Kidney epithelial cell (primary cell): ENCODE measurements at places on chromosomes 12 and 14. TPM values are rescaled to one million over a fixed set of nuclear protein-coding genes. Genes with fewer than 3 reads are reported as not detected.
A peak's percentile ranks its signal among the peaks of the same experiment; 100 is the strongest.

DNA sequence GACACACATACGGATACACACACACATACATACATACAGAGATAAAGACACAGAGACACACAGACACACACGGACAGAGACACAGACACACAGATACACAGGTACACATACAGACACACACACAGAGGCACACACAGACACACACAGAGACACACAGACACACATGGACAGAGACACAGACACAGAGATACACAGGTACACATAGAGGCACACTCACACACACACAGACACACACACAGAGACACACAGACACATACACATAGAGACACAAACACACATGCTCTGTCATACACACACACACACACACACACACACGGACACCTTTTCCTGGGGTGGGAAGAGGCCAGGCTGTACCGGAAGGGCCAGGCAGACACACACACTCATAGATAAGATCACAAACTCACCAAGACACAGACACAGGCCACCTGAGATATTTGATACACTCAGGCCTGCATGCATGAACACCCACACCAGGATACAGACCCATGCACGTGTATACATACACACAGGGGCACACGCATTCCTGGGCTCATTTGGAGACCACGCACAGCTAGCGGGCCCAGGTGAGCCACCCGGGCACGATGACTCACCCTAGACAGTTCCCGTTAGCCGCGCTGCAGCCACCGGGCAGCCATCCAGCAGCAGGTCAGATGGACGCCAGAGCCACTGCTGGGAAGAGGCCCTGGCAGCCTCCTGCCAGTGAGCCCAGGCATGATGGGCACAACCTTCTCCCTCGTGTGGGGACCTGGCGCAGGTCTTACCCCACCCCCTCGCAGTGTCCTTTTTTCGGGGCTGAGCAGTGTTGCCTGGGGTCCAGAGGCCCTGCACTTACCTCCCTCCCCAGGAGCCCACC, 1.8 kb upstream of the AHNAK2 start:
- no peak for DNase-seq

GRCh38 chr14:32006263-32007110, 70.6 kb upstream of the ARHGAP5 start:
- peak; percentile 98 for DNase-seq

MMAB gene
- total RNA-seq = 39.8 and 48.1 TPM in 2 replicates

CLEC4A gene
- total RNA-seq = 0.50 and 0.62 TPM in 2 replicates

TSPAN8 gene
- total RNA-seq = 0.42 and 0.89 TPM in 2 replicates

DNA sequence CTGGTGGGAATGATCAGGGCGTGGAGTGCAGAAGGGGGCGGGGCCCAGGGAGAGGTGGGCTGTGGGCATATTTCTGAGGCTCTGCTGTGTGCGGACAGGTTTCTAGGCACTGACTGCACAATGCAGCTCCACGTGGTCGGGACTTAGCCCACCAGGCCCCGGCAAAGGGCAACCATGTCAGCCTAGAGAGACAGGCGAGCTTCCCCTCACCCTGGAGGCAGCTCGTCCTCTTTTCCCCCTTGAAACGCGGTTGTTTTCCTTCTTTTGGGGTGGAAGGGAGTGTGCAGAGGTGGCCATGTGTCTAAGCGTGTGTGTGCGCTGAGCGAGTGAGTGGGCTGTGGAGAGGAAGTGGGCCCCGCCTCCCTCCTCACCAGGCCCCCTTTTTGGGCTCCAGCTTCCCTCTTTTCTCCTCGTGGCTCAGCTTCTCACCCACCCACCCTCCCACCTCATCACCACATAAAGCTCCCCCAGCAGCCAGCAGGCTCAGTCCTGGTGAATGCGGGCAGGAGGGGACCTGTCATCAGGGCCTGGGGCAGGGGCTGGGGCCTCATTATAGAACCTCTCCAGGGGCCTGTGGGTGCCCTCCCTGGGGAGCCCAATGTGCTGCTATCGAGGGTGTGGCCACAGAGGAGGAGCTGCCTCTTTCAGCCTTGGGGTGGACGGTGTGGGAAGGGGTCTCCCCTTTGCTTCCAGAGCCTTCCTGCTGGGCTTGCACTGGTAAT, 22.0 kb downstream of the LRTM2 start:
- DNase-seq = no peak

GPATCH2L gene
- 76.7 and 83.3 TPM in 2 replicates for total RNA-seq

RASSF8 gene
- total RNA-seq = 27.1 and 35.3 TPM in 2 replicates

CDH24 gene
- total RNA-seq = 5.9 and 7.0 TPM in 2 replicates

CIT gene
- 4.3 and 4.5 TPM in 2 replicates for total RNA-seq

PPP1R36 gene
- 0.75 and 1.2 TPM in 2 replicates for total RNA-seq

- no peak for DNase-seq
These were observed 45.0 kb upstream of the AMN1 start for GRCh38 chr12:31773867-31774266.

- no peak for DNase-seq
These were observed 199.9 kb downstream of the CCDC91 start for GRCh38 chr12:28390206-28390605.

- peak; percentile 10 for DNase-seq
These were observed 165.8 kb upstream of the SYT1 start for GRCh38 chr12:78698747-78699146.

GRCh38 chr14:78074561-78074960, 95.6 kb upstream of the NRXN3 start:
- DNase-seq = no peak

DNA sequence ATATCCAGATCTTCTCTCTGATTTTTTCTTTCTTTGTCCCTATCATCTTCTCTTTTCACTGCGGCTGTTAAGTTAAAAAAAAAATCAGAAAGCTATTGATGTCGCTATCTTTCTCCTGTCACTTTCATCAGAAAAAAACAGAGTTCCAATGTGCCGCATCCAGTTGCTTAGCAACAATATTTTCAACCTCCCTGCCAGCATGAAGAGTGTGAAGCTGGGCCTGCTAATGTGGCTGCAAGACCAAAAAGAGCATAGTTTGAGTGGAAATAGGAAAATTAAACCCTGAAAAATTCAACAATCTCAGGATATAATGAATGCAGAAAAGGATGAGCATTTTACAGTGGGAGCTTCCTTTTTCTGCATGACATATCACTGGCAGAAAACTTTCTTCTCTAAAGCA, 1025.4 kb upstream of the LRFN5 start:
- no peak for DNase-seq

GRCh38 chr12:57240926-57241401, 10.0 kb downstream of the STAC3 start:
- DNase-seq = no peak

LBHD2 gene
- total RNA-seq = not detected in 2 replicates

SERPINA10 gene
- total RNA-seq = not detected in 2 replicates

GRCh38 chr12:124582108-124582424, 14.7 kb upstream of the NCOR2 start:
- DNase-seq = no peak

DNA sequence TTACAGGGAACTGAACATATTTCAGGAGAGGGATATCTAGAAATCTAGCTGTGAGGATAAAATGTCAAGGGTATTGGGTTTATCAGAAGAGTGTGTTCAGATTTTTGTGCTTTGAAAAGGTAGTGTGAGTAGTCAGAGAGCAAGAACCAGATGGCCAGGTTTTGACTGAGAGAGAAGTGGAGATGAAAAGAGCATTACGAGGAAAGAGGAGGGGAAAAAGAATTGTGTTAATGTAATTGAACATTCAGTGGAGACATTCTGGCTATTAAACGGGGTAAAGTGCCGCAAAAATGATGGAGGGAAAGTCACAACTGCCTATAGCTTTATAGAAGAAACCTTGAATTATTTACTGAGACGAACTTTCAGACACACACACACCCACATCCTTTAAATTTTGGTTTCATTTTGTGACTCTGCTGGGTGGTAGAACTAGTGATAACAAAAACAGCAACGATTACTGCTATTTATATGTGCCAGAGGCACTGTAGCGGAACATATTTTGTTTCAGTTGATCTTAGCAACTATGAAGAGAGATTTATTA, 213.6 kb downstream of the ERC1 start:
- DNase-seq = no peak

DNA sequence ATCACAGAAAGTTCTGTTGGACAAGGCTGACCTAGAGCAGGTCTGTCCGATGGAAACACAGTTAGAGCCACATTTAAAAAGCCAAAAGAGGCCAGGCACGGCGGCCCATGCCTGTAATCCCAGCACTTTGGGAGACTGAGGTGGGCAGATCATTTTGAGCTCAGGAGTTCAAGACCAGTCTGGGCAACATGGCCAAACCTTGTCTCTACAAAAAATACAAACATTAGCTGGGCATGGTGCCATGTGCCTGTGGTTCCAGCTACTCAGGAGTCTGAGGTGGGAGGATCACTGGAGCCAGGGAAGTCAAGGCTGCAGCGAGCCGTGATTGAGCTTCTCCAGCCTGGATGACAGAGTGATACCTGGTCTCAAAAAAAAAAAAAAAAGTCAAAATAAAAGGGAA, 14.9 kb downstream of the UBE3B start:
- DNase-seq = no peak

- no peak for DNase-seq
These were observed 15.3 kb upstream of the PIK3C2G start for GRCh38 chr12:18246066-18246465.

- no peak for DNase-seq
These were observed 161.6 kb downstream of the SLC41A2 start for GRCh38 chr12:104796475-104796862.

KRT79 gene
- total RNA-seq = not detected in 2 replicates

- DNase-seq = no peak
These were observed 49.4 kb downstream of the TPCN1 start for GRCh38 chr12:113270709-113271009.

GRCh38 chr12:11307143-11307542, 3.1 kb downstream of the PRB4 start:
- no peak for DNase-seq

DNA sequence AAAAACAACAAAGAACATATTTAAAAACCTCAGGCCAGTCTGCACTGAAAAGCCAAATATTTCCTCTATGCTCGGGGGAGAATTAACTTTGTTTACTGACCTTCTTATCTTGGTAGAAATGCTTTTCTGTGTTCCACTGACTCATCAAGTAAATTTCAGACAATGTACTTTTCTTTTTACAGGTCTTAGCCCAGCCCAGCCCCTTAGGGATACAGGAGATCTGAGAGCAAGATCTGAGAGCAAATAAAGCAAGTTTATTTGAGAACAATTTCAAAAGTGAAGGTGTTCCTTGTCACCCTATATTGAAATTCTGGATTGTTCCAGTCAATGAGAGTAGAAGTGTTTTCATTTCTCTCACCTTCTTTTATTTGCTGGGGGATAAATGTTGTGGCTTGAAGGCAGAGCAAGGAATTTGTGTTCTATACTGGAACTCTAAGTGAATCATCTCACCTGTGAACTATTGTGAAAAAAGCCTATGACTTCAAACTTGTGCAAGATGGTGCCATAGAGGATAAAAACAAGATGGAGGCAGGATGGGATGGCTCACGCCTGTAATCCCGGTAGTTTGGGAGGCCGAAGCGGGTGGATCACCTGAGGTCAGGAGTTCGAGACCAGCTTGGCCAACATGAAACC, 7.9 kb upstream of the GPRC5A start:
- DNase-seq = no peak

DNA sequence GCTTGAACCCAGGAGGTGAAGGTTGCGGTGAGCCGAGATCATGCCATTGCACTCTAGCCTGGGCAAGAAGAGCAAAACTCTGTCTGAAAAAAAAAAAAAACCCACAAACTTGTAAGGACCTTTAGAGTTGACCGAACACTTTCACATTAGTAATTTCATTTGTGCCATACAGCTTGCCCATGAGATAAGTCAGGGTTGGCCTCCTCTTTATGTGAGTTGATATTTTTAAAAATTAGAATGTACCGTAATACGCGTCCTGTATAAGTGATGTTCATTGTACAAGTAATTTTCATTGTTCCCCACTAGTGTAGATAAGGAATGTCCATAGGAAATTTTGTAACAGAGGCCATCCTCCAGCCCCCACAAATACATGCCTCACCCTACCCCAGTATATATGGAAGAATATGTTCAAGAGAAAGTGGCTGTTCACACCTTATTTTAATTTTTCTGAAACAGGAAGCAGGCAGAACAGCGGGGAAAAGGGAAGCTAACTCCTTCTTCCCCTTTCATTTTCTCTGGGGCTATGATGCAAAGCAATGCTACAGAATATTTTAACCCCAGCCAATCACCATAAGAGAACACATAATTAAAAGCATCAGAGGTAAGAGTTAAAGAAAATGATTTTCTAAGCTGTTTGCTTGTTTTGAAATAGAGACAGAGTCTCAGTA, 31.9 kb upstream of the HIF1A start:
- DNase-seq = no peak

CLEC6A gene
- total RNA-seq = not detected in 2 replicates

PSME2 gene
- 110 and 115 TPM in 2 replicates for total RNA-seq

GRCh38 chr12:3132636-3133404, 55.6 kb downstream of the TSPAN9 start:
- no peak for DNase-seq

DNA sequence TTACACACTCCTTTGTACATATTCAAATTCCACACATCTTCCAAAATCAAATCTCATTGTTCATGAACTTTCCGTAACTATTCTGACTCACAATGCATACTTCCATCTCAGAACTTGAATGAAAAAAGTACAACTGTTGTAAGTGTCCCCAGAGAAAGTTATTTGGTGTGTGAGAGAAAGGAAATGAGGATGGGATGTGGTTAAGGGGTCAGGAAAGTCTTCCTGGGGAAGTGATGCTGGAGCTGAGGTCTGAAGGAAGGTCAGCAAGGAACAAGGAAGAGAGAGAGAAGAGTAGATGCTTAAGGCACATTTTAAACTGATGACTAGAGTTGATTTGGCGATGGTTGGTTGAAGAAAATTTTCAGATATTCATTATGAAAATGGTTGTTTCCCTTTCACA, 340.0 kb upstream of the STXBP6 start:
- no peak for DNase-seq

- DNase-seq = no peak
These were observed 291.9 kb downstream of the FUT8 start for GRCh38 chr14:65704437-65704836.

TMPRSS12 gene
- not detected in 2 replicates for total RNA-seq

DCP1B gene
- 22.4 and 22.9 TPM in 2 replicates for total RNA-seq

RNASE1 gene
- not detected in 2 replicates for total RNA-seq

DNA sequence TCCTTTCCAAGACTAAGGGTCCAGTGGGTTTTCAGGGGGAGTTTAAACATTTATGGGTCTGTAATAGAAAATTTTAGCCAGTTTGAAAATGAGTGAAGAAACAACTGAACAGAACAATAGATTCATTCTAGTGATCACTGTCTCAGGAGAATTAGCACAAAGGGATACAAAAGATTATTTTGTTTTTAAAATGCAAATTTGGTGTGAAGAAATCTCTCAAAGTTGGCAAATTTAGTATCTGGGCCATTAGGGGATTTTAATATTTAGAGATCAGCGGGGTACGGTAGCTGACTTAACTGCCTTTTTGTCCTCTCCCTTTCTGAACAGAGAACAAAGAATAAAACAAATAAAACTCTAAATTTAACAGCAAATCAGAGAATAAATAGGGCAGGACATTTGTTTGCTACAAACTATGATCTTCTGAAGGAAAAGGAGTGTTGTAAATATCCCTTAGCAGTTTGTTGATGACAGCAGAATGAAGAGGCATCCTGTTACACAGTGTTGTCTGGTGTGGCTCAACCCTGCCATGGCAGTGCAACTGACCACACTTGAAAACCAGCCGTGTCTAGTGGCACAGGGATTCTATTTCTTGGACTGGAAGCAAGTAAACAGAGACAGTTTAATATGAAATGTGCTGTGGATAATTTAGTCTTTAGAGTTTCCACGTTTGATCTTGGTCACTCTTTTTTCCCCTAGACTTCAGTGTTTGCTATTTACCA, 46.3 kb upstream of the LRTM2 start:
- no peak for DNase-seq

GRCh38 chr12:10554756-10555481, 49.2 kb downstream of the EIF2S3B start:
- DNase-seq = no peak

- no peak for DNase-seq
These were observed at the start of gene GSC for GRCh38 chr14:94769391-94770250. Gene GSC (minus strand): TSS chr14:94770113. CDS start chr14:94770015, 98 bp downstream.

GRCh38 chr14:105059035-105059924, 6.0 kb downstream of the GPR132 start:
- DNase-seq = no peak
